ENCODE measurements at places on chromosomes 16 and 17. TPM values are rescaled to one million over a fixed set of nuclear protein-coding genes. Genes with fewer than 3 reads are reported as not detected.

DNA sequence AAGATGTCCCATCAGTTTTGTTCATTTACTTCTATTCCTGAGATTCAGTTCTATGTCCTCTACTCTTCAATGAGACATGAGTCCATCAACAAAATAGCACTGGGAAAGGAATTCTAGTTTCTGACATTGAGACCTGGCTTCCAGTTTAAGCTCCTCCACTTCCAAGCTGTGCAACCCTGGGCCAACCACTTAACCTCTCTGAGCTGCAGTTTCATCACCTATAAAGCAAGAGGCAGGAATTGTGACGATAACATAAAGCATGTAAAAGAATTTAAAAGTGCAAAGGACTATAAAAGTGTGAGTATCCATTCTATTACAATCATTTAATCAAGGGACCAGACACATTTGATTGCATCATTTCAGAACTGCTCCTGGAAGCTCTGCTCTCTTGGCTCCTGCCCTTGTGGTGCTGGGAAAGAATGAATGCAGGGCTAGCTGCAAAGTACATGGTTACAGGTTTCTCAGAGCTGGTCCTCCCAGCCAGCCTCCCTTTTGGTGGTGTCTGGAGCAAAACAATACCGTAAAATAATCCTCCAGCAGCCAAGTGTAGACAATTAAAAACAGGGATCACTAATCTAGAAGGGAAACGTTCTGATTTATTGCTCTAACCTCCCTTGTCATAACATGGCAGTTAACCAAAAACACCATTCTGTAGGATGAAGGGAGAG is 113.9 kb downstream of the VPS53 start:
- no peak for DNase-seq

GRCh38 chr17:37661400-37662014 is 18.3 kb upstream of the DDX52 start:
- DNase-seq = no peak

- no peak for DNase-seq
Measured at GRCh38 chr16:66585481-66586239, 6.4 kb downstream of the CMTM2 start.

DNA sequence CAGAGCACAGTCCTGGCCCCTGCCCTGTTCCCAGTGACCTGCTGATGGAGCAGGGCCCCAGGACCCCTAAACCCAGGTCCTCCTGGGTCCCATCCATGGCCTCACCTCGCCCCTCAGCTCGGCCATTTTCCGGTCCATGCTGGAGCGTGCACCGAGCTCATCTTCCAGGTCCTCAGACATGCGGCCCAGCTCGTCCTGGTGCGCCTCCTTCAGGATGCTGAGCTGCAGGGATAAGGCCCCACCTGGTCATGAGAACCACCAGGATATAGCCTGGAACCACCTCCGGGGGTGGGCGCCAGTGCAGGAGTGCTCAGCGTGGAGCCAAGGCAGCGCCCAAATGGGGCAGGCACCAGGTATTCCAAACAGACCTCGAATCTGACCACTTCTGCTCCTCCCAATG is 17.9 kb downstream of the CCDC102A start:
- no peak for DNase-seq

- no peak for DNase-seq
Measured at GRCh38 chr17:66985338-66986237, 21.1 kb downstream of the CACNG4 start.

GRCh38 chr16:24168856-24169255 is 87.3 kb upstream of the CACNG3 start:
- DNase-seq = no peak

DNA sequence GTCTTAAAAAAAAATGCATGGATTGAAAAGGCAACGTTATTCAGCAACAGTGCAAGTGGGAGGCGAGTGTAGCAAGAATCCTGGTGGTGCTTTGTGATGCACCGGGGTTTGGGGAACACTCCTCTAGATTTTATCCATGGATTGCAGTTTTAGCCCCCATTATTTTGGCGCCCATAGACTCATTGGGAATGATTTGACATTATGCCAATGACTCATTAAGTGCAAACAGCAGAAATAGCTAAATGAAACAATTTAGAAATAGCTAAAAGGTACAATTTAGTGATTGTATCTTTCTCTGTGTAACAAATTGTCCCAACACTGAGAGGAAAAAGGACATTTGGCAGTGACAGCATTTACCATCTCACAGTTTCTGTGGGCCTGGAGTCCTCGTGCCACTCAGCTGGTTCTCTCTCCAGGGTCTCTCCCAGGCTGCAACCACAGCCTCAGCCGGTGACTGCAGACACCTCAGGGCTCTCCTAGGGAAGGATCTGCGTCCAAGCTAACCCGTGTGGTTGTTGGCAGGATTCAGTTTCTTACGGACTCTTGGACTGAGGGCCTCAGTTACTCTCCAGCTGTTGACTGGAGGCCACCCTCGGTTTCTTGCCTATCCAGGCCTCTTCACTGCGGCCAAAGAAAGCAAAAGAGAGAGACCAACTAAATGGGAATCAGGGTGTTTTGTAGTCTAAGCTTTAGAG is 398.7 kb downstream of the SNX29 start:
- DNase-seq = no peak

DNA sequence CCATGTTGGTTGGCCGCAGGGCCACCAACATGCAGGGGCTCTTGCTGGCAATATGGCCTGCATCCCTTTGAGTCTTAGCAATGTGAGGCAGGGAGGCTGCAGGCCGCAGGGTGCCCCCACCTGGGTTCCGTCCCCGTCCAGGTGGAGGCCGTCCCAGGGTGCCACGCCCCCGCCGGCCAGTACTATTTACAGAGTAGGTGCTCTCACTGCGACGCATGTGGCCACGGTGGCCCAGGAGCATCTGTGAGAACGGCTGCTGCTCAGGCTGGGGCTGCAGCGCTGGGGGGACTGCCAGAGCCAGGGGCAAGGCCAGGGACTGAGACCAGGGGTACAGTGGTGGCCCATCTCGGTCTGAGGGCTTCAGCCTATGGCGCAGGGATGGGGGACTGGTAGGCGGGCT is 3.6 kb downstream of the MATCAP1 start:
- no peak for DNase-seq

DNA sequence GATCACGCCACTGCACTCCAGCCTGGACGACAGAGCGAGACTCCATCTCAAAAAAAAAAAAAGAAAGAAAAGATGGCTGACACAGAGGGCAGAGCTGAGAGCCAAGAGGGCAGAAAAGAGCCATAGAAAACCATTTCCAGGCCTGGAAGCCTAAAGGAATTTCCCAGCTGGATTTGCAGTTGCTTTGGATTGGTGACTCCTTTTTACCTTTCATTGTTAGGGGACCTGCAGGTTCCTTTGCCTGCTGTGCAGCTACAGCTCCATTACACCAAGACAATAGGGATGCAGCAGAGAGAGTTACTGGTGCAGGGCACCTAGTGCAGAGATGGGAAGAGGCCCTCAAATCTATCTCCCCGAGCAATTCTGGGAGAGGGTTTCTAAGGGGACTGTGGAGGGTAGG is 18.4 kb downstream of the ZNF668 start:
- DNase-seq = no peak

- DNase-seq = no peak
Measured at GRCh38 chr17:17685775-17686291, 4.6 kb downstream of the RAI1 start.

GRCh38 chr17:56489980-56490379 is 103.5 kb upstream of the NOG start:
- DNase-seq = no peak

- DNase-seq = no peak
Measured at GRCh38 chr17:27446569-27447301, 9.5 kb upstream of the KSR1 start.

DNA sequence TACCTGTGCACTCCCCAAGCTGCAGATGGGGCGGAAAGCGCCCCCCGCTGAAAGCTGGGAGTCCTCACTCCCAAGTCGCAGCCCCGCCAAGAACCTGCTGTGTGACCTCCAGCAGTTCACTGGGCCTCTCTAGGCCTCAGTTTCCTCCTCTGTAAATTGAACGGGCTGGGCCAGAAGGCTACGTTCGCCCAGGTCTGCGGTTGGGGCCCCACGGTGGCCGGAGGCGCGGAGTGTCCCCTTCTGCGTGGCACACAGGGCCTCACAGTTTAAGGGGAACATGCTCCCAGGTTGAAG is 628 bp downstream of the GALK1 start:
- DNase-seq = no peak

GRCh38 chr17:17538417-17539391 is 42.5 kb upstream of the RASD1 start:
- no peak for DNase-seq

- no peak for DNase-seq
Measured at GRCh38 chr16:54780266-54780665, 150.4 kb upstream of the IRX5 start.

GRCh38 chr17:61504697-61505096 is 52.5 kb downstream of the TBX4 start:
- DNase-seq = no peak

- no peak for DNase-seq
Measured at GRCh38 chr17:79509008-79509407, 101.8 kb downstream of the RBFOX3 start.

- DNase-seq = peak; percentile 49
Measured at GRCh38 chr17:17849147-17849820, 12.5 kb upstream of the SREBF1 start.

DNA sequence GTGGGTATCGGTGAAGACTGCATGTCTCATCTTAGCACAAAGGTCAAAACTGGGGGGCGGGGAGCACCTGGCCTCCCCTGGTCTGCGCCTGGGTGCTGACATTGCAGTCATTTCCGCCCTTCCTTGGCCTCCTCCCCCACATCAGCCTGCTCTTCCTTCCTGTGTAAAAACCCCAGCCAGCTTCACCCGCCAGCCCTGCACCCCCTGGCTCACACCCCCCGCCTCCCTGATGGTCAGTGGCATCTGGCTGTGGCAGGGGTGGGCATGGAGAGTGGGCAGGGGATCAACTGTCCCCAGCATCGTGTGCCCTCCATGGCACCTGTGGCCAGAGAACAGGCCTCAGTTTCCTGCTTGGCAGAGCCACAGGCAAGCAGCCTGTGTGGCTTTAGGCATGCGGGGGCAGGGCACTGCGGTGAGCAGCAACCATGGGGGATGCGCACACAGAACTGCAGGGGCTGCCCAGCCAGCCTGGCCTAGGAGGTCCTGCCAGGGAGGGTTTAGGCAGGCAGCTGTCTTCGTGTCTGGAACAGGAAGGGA is 26.5 kb upstream of the LASP1NB start:
- DNase-seq = peak; percentile 71

Gene TNS4
- total RNA-seq = 1.7 TPM

Gene EIF3CL
- total RNA-seq = 30.3 TPM

Gene SHMT1
- total RNA-seq = 9.8 TPM

Gene MMD
- total RNA-seq = 114 TPM

Gene SDR42E2
- total RNA-seq = 1.5 TPM

Gene SLC47A1
- total RNA-seq = not detected

Gene TOX3
- not detected for total RNA-seq

Gene LRRC75A
- total RNA-seq = 3.1 TPM

Gene DHRS7C
- not detected for total RNA-seq

Gene ARHGDIA
- 564 TPM for total RNA-seq

Measured in T-helper 17 cell (primary cell).